A549 treated with CORT108297 at 1 μM for 4 hours (cell line): ENCODE measurements at places on chromosomes 6 and 20. TPM values are rescaled to one million over a fixed set of nuclear protein-coding genes. Genes with fewer than 3 reads are reported as not detected.

The KIAA0408 gene
- 5.5 to 7.6 TPM (median 6.4 TPM) in 5 replicates for total RNA-seq

The SLC29A1 gene
- 41.8 to 58.1 TPM (median 55.7 TPM) in 5 replicates for total RNA-seq

The SIRPD gene
- not detected in 5 replicates for total RNA-seq

The CSTF1 gene
- 37.2 to 41.4 TPM (median 38.3 TPM) in 5 replicates for total RNA-seq

The NKAIN4 gene
- total RNA-seq = 5.4 to 9.4 TPM (median 6.4 TPM) in 5 replicates

The CDKN1A gene
- 192 to 279 TPM (median 246 TPM) in 5 replicates for total RNA-seq

The FOXS1 gene
- 0.20 to 1.3 TPM (median 0.64 TPM) in 5 replicates for total RNA-seq

The PDE10A gene
- 31.1 to 36.1 TPM (median 34.3 TPM) in 5 replicates for total RNA-seq

The ZNF343 gene
- 11.8 to 16.5 TPM (median 13.0 TPM) in 5 replicates for total RNA-seq

The SEMG1 gene
- not detected in 5 replicates for total RNA-seq

The MCHR2 gene
- not detected in 5 replicates for total RNA-seq
